Fibroblast of skin of right quadriceps (primary cell): ENCODE measurements at places on chromosomes 1 and 21.
A peak's percentile ranks its signal among the peaks of the same experiment; 100 is the strongest.

GRCh38 chr1:53065391-53065790, 3.4 kb downstream of the PODN start:
- DNase-seq, result no peak

- DNase-seq, result peak; percentile 46
Measured at GRCh38 chr21:35614396-35614921, 445.9 kb downstream of the SETD4 start.

GRCh38 chr1:179506199-179506598, 69.5 kb downstream of the NPHS2 start:
- no peak for DNase-seq

DNA sequence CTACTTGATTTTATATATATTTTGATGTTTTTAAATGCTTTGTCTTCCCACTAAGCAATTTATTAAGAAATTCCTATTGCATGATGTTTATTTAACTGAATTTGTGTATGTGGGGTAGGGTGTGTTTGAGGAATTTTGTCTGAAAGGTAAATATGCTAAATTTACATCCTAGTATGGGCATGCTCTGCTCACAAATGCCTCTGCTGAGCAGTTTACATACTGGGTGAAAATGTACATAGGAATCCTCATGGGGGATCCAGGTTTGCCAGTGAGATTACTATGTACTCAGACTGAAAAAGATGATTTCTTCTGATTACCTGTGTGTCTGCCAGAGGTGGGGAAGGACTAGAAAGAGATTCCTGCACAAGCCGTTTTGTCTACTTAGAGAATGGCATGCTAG, 126.6 kb downstream of the DISP1 start:
- no peak for DNase-seq
